ENCODE measurements at places on chromosomes 3 and 15. TPM values are rescaled to one million over a fixed set of nuclear protein-coding genes. Genes with fewer than 3 reads are reported as not detected.

Gene PML
- total RNA-seq, result 14.1 TPM

Gene GOLGA6L4
- total RNA-seq, result 0.52 TPM

Gene FAM131A
- 9.4 TPM for total RNA-seq

Gene GUCA1C
- total RNA-seq, result not detected

Gene PP2D1
- not detected for total RNA-seq

Gene ABTB1
- total RNA-seq, result 6.3 TPM

Gene SH2D7
- not detected for total RNA-seq

Gene SCAANT1
- total RNA-seq, result not detected

Gene STRIT1
- total RNA-seq, result 1.0 TPM

Gene TCTA
- 8.9 TPM for total RNA-seq

Gene CCR4
- not detected for total RNA-seq

Gene GABRB3
- 0.52 TPM for total RNA-seq

Gene SETMAR
- total RNA-seq, result 12.5 TPM

Gene PPM1L
- 14.1 TPM for total RNA-seq

Gene ARL6IP5
- total RNA-seq, result 60.5 TPM

Gene CLDN16
- under 0.01 TPM for total RNA-seq

Gene SLC24A5
- total RNA-seq, result not detected
